ENCODE measurements at places on chromosomes 16 and 17.

DNA sequence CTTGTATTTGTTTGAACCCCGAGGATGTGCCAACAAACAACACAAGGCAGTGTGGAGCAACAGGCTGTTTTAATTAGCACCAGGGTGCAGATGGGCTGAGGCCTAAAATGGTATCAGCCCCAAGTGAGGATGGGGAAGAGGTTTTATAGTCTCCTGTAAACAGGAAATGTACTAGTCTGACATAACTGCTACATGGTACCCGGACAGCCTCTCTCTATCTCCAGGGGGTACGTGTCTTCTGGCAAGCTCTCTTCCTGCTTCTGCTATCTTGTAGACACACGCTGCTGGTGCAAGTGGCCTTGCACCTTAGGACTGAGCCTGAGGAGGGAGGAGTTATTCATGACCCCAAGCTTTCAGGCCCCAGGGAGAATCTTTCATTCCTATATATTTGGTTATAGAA, 2451.0 kb downstream of the TP53TG3F start:
- DNase-seq = no peak

GRCh38 chr17:73100363-73100762, 7.9 kb upstream of the SLC39A11 start:
- no peak for DNase-seq

DNA sequence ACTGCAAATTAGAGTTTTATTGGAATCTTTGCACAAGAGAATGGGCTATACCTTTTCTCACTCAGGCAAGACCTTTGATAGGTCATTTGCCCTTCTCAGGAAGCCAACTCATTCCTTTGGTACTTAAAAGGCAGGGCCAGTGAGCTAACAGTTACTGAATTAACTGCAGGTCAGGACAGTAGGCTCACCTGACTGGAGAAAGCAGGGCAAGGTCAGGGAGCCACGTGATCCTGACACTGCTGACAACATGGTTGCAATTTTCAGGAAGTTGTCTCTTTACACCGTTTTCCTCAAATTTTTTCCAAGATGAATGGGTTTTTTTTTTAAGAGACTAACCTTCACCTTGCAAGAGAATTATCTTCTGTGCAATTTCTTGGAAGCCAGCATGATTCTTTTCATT, 21.1 kb downstream of the CPSF4L start:
- DNase-seq = no peak

DNA sequence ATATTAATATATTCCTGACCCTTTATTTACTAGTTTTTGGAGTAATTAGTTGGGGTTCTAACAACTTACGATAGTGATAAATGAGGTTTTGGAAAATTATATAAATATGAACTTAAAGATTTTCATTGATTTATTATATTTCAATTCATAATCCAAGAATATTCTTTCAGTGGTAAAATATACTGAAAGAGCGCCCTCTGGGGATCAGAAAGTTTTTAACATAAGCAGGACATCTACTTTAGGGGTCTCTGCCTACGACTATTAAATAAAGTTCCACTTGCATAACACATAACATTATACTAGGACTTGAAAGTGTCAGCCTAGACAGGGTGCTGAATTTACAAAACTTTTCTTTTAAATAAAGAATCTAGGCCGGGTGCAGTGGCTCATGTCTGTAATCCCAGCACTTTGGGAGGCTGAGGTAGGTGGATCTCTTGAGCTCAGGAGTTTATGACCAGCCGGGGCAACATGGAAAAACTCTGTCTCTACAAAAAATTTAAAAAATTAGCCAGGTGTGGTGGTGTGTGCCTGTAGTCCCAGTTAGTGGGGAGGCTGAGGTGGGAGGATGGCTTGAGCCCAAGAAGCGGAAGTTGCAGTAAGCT, 15.6 kb downstream of the RFWD3 start:
- DNase-seq = no peak

GRCh38 chr17:48925991-48926342, 17.8 kb downstream of the UBE2Z start:
- no peak for DNase-seq

GRCh38 chr16:15811481-15812400, 45.1 kb downstream of the MYH11 start:
- DNase-seq = no peak

DNA sequence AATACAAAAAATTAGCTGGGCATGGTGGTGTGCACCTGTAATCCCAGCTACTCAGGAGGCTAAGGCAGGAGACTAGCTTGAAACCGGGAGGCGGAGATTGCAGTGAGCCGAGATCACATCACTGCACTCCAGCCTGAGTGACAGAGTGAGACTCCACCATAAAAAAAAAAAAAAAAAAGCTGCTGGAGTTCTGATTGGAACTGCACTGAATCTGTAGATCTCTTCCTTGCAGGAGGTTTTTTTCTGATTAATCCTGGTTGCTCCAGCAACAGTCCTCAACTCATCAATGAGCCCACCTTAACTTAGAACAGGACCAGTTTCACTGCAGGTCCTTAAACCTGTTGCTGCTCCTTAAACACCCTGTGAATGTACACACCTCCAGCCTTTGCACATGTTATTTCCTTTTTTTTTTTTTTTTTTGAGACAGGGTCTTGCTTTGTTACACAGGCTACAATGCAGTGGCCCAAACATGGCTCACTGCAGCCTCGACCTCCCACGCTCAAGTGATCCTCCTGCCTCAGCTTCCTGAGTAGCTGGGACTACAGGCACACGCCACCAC, 1.6 kb upstream of the ODAD4 start:
- no peak for DNase-seq

DNA sequence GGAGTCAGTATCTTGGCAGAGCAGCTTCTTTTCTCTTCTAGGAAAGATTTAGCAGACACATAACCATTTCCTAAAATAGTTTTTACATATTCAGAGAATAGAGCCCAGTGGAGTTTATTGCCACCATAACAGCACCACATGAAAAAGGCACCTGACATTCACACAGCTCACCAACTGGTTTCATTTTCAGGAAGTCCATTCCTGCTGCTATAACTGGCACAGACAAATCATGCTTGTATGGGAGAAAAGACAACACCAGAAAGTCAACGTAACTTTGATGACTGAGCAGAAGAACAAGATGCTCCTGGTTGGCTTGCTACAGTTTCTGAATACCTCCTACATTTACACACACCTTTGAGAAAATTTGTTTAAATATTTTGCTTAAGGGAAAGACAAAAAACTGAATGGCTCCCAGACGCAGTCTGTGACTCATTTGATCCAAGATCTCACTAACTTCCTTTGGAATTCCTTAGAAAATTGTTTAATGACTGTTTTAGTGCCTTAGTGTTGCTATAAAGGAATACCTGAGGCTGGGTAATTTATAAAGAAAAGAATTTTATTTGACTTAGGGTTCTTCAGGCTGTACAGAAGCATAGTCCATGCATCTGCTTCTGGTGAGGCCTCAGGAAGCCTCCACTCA, 1380.6 kb downstream of the CDH8 start:
- DNase-seq = no peak

GRCh38 chr17:72567774-72568173, 447.0 kb downstream of the SOX9 start:
- DNase-seq = no peak

DNA sequence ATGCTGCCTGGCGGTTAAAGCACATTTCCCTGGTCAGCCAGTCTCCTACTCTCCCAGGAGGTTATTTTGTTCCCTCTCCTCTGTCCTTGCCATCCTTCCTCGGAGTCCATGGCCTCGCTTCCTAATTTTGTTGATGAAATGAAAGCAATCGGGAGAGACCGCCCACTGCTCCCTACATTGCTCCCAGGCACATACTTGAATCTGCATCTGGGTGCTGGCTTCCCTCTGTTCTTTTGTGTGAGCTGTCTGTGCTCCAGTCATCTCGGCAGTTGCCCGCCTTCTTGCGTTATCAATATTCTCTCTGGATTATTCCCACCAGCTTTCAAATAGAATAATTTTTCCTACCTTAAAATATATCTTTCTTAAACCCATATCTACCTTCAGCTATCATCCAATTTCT, 11.1 kb downstream of the KRT23 start:
- DNase-seq = no peak

DNA sequence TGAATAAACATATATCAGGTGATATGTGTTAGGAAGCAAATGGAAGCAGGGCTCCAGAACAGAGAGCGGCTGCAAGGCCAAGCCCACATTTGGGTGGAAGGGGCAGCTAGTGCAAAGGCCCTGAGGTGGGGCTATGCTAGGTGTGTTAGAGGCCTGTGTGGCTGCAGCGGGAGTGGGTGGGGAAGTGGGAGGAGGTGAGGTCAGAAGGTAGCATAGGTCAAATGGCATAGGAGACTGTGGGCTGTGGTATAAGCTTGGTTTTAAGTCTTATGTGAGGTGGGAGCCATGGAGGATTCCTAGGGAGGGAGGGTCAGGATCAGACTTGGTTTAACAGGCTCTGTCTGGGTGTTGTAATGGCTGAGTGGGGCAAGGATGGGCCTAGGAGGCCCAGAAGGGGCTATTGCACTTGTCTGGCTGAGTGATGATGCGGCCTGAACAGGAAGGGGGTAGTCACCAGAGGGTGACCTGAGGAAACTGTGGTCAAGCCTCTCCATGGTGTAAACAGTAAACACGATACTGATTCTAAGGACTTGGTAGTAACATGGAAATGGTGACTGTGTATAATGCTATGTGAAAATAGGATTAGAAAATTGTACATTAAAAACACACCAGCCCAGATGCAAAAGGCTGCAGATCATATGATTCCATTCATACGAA, 31.1 kb downstream of the RAI1 start:
- DNase-seq = no peak

- no peak for DNase-seq
Measured at GRCh38 chr16:66562986-66563385, 3.3 kb upstream of the CMTM1 start.

GRCh38 chr16:89122322-89122851, 28.7 kb downstream of the ACSF3 start:
- DNase-seq = peak; percentile 38

GRCh38 chr17:10226930-10227695, 28.7 kb upstream of the GAS7 start:
- no peak for DNase-seq

DNA sequence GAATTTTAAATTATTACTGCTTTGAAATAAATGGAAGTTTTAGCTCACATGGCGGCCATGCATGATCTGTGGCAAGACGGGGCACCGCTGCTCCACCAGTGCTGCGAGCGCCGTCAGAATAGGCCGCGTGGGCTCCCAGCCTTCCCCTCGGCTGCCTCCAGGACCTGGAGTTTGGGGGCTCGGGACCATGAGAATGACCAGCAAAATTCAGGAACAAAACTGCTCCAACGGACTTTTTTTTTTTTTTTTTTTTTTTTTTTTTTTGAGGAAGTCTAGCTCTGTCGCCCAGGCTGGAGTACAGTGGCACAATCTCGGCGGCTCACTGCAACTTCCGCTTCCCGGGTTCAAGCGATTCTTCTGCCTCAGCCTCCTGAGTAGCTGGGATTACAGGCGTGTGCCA, 38.3 kb upstream of the AKAP1 start:
- no peak for DNase-seq
